ENCODE measurements at places on chromosomes 6 and 20.

GRCh38 chr20:11976966-11977365 is 59.3 kb downstream of the BTBD3 start:
- no peak for DNase-seq

- no peak for DNase-seq
These were observed 111.3 kb downstream of the FAM120B start for GRCh38 chr6:170417881-170418280.

DNA sequence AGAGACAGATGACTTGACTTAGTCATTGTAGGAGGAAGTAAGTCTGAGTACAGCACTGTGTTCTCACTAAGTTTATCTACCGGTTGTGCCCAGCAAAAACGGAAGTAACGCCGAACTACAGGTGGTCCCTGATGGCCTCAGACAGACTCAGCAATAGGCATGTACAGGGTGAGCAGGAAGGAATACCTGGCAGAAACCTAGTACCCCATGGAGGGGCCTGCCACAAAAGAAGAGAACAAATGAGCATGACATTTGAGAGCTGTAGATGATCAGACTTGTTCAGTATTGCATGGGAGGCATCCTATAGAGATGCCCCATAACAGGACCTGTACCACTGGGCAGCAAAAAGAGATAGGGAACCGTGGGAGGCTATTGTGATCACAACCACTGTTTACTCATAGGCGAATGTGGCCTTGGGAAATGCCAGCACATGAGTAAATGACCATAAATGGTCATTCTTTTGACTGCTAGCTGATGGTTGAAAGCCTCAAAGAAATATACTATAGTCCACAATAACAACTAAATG is 106.4 kb upstream of the TAB2 start:
- peak; percentile 16 for DNase-seq

DNA sequence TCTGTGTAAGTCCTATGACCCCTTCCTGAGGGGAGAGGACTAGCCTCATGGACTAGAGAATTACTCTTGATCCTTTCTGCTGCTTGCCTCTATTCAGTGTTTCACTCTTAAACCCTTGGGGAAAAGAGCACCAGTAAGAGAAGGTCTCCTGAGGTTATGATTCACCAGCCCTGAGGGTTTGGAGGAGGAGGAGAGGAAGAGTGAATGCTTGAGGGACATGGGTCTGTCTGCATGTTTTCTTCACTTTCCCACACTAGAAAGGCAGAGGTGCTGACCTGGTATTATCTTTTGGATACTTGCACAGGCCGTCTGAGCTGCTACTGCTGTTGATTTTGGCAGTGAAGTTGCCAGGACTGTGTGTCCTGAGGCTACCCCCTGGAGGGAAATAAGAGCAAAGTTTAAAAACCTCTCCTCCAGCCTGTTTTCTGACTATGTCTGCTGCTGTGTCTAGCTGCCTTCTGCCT is 78.3 kb downstream of the CD109 start:
- no peak for DNase-seq

- no peak for DNase-seq
These were observed 144.1 kb upstream of the AKAP12 start for GRCh38 chr6:151095538-151096254.

DNA sequence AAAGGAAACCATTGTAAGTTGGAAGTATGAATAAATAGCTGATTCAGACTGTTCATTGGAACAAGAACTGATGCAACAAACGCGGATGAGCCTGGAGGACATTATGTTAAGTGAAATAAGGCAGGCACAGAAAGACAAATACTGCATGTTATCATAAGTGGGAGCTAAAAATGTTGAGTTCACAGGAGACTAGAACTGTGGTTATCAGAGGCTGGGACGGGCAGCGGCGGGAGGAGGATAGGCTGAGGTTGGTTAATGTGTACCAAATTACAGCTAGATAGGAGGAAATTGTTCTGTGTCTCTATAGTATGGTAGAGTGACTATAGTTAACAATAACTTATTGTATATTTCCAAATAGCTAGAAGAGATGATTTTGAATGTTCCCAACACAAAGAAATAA is 40.8 kb downstream of the FAM229B start:
- DNase-seq = no peak

GRCh38 chr6:103002282-103002681 is 1608.8 kb downstream of the GRIK2 start:
- DNase-seq = no peak

DNA sequence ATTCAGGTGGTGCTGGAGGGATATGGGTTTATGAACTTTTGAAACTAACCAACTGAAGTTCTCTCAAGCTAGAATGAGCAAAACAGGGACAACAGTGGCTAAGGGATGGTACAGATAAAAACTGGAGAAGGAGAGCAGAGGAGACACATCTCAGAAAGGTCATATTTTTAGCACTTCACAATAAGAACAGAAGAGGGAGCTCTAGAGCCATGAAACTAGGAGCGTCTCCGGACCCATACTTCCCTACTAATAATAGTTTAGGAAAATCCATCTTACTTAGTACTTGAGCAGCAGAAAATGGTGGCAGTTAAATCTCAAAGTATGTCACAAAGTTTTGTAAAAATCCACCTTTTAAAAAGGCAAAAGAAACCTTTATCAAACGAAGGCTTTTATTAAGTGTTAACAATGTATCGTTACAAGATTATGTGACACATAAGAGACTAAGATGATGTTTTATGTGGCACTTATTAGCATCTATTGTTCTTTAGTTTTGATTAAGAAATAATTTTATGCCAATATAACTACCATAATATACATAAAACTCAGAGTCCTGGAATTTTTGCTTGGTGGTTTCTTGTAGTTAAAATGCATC is 278.6 kb downstream of the TBC1D32 start:
- DNase-seq = peak; percentile 32

DNA sequence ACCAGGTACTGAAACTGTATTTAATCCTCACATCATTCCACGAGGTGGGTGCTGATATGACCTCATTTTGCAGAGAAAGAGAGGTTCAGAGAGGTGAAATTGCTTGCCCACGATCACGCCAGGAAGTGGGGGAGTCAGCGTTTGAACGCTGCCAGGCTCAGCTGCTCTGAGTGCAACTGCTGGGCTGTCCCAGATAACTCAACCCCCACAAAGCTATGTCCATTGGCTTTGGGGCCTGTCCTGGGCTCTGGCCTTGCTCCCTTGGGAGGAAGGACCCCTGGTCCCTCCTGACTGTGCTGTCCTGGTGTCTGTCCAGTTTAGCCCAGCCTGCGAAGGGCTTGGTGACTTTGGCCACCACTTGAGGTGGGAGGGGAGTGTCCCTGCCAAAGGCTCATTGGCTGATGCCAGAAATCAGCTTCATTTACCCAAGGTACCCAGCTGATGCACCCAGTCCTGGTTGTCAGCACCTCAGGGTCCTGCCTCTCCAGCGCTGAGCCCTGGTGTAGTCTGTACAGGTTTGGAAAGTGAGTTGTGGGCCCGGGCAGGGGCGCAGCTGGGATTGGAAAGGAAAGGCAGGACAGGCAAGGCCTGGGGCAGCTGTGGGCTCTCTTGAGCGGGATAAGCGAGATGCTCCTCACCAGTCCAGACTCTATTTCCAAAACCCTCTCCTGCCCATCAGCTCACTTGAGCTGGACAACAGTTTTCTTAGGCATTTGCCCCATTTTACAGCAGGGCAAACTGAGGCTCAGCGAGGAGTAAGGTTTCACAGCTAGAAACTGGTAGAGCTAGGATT is 38.5 kb downstream of the SUN5 start:
- no peak for DNase-seq

DNA sequence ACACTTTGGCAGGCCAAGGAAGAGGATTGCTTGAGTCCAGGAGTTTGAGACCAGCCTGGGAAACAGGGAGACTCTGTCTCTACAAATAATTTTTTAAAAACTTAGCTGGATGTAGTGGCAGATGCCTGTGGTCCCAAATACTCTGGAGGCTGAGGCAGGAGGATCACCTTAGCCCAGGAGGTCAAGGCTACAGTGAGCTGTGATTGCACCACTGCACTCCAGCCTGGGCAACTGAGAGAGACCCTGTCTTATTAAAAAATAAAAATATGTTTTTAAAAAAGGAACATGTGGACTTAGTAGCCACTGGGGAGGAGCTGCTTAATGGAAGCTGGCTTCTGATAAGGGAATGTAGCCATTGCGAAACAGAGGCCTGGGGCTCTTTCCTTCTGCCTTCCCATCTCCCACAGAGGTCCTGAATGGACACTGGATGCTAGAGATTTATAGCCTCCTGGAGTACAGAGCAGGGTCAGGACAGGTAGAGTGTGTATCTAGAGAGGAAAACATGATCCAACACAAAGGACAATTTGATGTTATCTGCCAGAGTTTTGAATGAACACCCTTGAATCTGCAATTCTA is 21.7 kb upstream of the GMNN start:
- no peak for DNase-seq

Data from memory B cell (primary cell).